ENCODE measurements at places on chromosomes 13 and 19. TPM values are rescaled to one million over a fixed set of nuclear protein-coding genes. Genes with fewer than 3 reads are reported as not detected.

CA11 gene
- 3.1 TPM for total RNA-seq

NLRP4 gene
- total RNA-seq = not detected

PCID2 gene
- 23.1 TPM for total RNA-seq

TTC9B gene
- not detected for total RNA-seq

- no peak for ATAC-seq
Observed at GRCh38 chr19:54014920-54015560, 23.6 kb downstream of the CACNG6 start.

DNA sequence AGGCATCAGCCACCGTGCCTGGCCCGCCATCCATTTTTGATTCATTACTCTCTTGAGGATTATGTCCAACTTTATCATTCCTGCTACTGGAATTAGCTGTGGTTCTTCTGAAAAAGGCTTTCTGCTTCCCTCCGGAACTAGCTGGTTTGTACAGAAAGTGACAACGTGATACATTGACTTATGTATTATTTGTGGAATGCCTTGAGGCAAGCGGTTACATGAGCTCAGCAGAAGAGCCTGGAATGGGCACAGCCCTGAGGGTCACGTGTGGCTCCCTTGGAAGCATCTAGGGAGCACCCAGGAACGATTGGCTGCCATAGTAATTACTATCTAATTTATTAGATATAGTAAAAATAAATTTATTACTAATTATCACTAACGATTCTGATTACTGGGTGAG, 14.4 kb upstream of the RETN start:
- ATAC-seq = no peak

DNA sequence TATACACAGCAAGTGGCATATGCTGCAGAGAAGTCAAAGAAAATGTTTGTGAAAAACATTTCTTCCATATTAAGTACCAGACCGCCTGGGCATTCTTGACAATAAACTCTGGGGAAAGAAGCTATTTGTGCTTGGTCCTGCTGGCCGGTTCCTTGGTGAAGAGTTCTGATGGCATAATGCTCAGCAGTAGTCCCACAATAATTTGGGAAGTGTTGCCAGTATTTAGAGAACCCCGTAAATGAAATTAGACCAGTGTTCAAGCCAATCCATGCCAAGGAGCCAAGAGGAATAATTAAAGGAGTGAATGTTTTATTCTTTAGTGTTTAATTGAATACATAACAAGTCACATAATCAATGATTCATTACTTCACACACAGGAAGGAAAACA, 6.3 kb downstream of the KCTD12 start:
- ATAC-seq = no peak

GRCh38 chr13:102878481-102878880, 32.6 kb downstream of the ERCC5 start:
- ATAC-seq = no peak

GRCh38 chr13:81138353-81138980, 797.5 kb upstream of the SPRY2 start:
- ATAC-seq = no peak

GRCh38 chr19:27635401-27635800, 1577.5 kb downstream of the UQCRFS1 start:
- no peak for ATAC-seq

- ATAC-seq = peak; percentile 21
Observed at GRCh38 chr13:113996081-113996911, 22.4 kb upstream of the C13orf46 start.

DNA sequence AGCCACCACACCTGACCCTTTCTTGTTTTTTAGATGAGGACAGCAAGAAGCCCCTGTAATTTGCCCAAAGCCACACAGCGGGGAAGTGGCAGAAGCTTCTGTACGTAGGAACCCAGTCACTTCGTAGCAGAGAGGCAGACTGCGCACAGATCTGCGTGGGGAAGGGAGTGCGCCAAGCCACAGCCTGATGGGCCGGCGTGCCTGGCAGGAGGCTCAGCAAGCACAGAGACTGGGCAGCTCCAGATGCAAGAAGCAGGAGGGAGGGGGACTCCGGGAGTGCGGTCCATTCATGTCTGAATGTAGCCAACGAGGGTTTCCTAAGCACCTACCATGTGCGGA, 347 bp upstream of the TJP3 start:
- ATAC-seq = no peak

DNA sequence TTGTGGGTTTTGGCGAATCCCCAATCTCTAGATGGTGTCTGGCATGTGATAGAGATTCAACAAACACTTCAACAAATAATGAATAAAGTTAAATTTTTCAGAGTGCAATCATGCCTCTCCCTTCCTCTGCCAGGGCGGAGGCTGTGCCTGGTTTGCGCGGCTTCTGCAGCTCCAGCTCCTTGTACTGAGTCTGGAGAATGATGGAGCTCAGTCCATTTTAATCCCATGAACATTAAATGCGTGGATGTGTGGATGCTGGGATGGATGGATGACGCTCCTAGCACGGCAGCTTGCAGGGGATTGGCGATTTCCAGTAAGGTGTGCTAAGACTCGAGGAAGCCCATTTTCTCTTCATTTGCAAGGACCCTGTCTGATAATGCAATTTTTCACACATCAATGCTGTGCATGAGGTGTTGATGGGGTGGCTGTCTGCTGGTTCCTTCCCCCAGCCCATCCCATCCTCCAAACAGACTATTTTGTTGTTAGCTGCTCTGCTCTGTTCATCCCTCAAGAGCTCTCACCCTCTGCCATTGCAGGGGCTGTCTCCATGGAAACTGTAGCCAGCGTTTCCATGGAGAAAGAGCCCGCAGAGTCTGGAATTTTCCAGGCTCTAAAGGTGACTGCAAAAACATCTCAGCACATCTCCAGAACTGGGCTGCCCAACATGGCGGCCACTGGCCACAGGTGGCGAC, 92.6 kb upstream of the PEG3 start:
- no peak for ATAC-seq

GRCh38 chr19:2474232-2475017, 1.5 kb upstream of the GADD45B start:
- ATAC-seq = peak; percentile 34

- no peak for ATAC-seq
Observed at GRCh38 chr19:29806098-29806866, 5.5 kb upstream of the CCNE1 start.
